ENCODE measurements at places on chromosomes 7 and 10. TPM values are rescaled to one million over a fixed set of nuclear protein-coding genes. Genes with fewer than 3 reads are reported as not detected.

Gene CUBN
- polyA plus RNA-seq: 182 TPM

Gene ANKRD61
- polyA plus RNA-seq: 0.79 TPM

Gene LIPN
- not detected for polyA plus RNA-seq

Gene DNAJB12
- polyA plus RNA-seq: 28.6 TPM

Gene GJD4
- not detected for polyA plus RNA-seq

Gene OPN4
- not detected for polyA plus RNA-seq

Gene ASAH2
- 1.6 TPM for polyA plus RNA-seq

Gene STRIP2
- polyA plus RNA-seq: 3.4 TPM

Gene SPRN
- polyA plus RNA-seq: 3.5 TPM

Gene HOXA5
- polyA plus RNA-seq: 63.8 TPM

Gene TDRD1
- polyA plus RNA-seq: not detected

Gene FXYD4
- polyA plus RNA-seq: 0.71 TPM

Gene NUPR2
- 3.3 TPM for polyA plus RNA-seq

Data from right renal cortex interstitium (tissue), 3 donors.